Activated T-cell treated with anti-CD3 and anti-CD28 coated beads, Interleukin-2, amount 50 U/mL, for 4 hours (primary cell): ENCODE measurements at places on chromosomes 7 and 10. TPM values are rescaled to one million over a fixed set of nuclear protein-coding genes. Genes with fewer than 3 reads are reported as not detected.

OR13A1 gene
- not detected for total RNA-seq

EVX1 gene
- not detected for total RNA-seq

WASHC2C gene
- total RNA-seq: 21.6 TPM

MET gene
- 1.3 TPM for total RNA-seq

SVOPL gene
- not detected for total RNA-seq

ACHE gene
- total RNA-seq: 0.35 TPM

RPEL1 gene
- total RNA-seq: not detected

CALML5 gene
- not detected for total RNA-seq

FAM20C gene
- total RNA-seq: 2.0 TPM

CLDN3 gene
- 0.22 TPM for total RNA-seq

CH25H gene
- 0.61 TPM for total RNA-seq

CD36 gene
- 0.87 TPM for total RNA-seq

SMARCD3 gene
- total RNA-seq: 2.5 TPM

DIP2C gene
- total RNA-seq: 0.20 TPM

CDCA7L gene
- total RNA-seq: 84.8 TPM

HECTD2 gene
- total RNA-seq: 6.7 TPM

COL17A1 gene
- not detected for total RNA-seq
